T follicular helper cell (primary cell): ENCODE measurements at places on chromosomes 16 and 17.
A peak's percentile ranks its signal among the peaks of the same experiment; 100 is the strongest.

DNA sequence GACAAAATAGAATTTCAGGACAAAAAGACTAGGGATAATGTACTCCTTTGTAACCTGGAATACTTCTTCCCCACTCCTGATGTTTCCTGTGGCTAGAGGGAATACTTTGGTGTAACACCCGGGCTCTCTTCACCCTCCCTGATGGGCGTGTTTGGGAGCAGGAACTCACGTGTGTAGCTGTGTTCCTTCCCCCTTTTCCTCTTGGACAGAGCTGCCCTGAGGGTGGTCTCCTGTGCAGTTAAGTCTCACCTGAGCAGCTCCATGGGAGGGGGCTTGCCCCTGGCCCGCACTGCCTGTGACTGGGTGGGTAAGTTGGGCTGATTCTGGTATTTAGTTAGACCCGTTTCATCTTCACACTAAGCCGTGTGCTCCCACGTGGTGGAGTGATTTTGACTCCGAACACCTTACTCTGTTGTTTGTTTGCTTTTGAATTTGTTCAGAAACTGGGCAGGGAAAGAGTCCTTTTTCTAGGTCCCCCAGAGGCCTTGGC lies 87.9 kb downstream of the OR1D5 start:
- DNase-seq, result no peak

DNA sequence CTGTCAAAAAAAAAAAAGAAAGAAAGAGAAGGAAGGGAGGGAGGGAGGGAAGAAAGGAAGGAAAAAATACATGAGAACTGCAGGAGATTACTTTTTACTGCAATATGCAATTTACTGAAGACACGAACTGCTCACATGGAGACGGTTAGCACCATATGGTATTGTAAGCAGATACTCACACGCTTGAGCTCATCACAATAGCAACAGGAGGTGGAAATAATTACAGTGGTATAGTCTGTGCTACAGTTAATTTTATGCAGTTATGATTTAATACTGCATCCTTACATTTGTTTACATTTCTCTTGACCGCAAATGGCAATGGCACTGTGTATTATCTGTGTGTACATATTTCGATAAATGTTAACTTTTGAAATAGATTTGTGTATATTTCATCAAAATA lies 21.4 kb upstream of the SLC46A1 start:
- DNase-seq, result no peak

DNA sequence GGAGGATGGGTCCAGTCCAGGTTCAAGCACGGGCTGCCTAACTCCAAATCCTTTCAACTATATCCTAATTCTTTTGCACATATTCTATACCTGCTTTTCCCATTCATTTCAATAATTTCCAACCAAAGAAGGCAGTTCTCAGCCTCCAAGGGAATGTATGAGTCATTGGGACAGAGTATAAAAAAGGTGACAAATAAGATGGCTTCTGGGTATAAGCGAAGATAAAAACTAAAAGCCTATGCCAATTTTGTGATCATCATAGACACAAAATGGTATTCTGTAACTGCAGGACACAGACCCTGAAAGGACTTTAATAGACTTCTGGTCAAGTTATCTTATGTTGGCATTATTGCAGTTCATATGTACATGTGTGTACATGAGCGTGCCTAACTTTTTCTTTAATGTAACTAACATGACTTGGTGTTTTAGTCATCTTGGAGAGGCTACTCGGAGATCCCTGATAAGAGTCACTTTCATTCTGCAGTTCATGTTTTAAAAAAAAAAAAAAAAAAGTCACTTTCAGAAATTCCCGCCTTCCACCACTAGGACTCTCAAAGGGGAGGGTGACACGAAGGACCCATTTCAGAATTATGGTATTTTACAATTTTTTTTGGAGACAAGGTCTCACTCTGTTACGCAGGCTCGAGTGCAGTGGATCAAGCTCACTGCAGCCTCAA lies 17.3 kb downstream of the COG1 start:
- no peak for DNase-seq

DNA sequence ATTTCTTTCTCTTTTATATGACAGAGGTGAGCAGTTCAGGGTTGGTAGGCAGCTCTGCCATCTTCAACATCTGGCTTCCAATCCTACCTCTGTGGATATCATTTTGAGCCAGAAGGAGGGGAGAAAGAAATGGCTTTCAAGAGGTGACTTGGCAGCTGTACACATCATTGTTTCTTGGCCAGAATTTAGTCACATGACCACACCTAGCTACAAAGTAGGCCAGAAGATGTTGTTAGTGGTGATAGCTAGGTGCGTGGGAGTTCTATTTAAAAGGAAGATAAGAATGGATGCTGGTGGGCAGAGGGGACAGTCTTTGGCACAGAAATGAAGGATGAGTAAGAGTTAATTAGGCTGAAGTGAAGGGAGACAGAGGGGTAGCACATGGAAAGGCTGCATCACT lies 29.2 kb upstream of the MPHOSPH6 start:
- DNase-seq, result no peak

GRCh38 chr17:51016099-51016498 lies 104.6 kb downstream of the SPAG9 start:
- DNase-seq, result no peak

GRCh38 chr17:35795007-35795870 lies at the start of gene MMP28:
Gene MMP28, minus strand, starts transcription at chr17:35795641. Its CDS starts 264 bp downstream, at chr17:35795377.
- DNase-seq, result peak; percentile 5

DNA sequence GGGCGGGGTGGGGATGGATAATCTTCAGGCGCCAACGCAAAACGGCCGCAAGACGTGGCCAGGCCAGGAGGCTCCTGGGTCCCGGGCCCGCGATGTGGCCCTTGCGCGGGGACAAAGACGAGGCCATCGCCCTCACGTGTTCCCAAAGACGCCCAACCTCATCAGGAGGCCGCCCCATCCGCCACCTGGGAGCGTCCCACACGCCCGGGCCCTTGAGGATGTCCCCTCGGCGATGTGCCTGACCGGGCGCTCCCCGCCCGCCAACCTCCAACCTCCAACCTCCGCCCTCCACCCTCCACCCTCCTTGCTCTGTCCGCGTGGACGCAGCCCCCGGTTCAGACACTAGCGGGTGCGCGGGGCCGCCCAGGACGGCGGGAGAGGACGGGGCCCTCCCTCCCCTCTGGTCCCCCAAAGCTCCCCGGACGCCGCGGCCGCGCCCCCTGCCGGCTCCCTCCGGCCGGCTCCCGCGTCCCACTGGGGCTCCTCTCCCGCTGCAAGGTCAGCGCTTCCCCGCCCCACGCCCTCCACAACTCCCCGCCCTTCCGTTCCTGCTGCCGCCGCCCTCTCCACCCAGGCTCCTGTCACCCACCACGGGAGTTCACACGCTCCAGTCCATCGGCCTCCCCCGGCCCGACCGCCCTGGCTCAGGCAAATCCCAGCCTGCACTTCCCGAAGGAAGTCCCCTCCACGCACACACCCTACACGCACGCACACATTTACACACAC lies 250.8 kb upstream of the RPL38 start:
- DNase-seq, result no peak

DNA sequence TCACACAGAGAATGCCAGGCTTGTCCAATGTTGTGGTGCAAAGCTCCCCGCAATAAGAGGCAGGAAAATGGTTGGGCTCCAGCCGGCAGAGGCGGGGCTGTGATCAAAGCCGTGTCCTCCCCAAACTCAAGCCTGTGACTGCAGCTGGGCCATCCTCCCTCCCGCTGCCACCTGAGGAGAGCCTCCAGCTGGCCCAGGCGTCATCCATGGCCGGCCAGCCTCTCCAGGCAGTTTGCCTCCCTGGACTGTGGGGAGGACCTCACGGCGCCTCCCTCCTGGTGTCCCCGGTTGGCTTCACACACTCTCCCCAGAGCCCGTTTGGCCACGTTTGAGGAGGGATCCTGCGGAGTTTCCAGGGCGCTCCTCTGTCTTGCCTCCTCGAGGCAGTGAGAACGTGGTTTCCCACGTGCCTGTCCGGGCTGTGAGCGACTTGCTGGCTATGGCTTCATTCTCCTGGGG lies 134.1 kb downstream of the IRF8 start:
- no peak for DNase-seq

DNA sequence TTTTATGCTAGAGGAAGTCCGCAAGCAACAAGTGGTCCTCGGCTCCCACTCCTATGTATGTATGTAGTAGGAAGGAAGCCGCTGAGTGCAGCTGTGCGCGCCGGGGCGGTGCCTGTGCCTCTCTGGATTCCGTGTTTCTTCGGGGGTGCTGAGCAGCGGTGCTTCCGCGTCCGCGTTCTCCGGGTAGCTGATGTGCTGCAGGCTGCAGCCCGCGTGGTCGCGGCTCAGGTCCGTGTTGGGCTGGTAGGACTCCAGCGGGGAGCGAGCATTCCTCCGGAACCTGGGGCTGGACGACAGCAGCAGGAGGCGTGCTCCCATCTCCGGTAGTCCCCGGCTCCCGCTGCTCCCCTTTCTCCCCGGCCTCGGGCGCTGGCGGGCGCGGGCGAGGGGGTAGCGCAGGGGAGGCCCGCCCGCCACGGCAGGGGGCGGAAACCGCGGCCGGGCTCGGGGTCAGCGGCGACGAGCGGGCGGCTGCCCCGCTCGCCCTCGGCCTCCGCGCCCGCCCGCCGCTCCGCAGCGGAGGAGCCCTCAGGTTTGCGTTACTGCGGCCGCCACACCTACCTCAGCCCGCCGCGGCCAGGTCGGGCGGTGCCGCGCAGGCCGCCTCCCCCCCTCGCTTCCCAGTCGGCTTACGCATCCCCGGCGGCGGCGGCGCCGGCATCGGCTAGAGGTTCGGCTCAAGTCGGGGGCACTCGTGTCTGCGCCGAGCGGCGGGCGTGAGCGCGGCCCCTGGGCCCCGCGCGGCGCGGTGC lies 487 bp downstream of the C17orf67 start:
- DNase-seq, result peak; percentile 57

GRCh38 chr16:48745541-48745940 lies 135.6 kb upstream of the N4BP1 start:
- no peak for DNase-seq

GRCh38 chr17:13462146-13462545 lies 139.6 kb downstream of the HS3ST3A1 start:
- no peak for DNase-seq

GRCh38 chr17:40471846-40472732 lies 28.8 kb downstream of the IGFBP4 start:
- no peak for DNase-seq

DNA sequence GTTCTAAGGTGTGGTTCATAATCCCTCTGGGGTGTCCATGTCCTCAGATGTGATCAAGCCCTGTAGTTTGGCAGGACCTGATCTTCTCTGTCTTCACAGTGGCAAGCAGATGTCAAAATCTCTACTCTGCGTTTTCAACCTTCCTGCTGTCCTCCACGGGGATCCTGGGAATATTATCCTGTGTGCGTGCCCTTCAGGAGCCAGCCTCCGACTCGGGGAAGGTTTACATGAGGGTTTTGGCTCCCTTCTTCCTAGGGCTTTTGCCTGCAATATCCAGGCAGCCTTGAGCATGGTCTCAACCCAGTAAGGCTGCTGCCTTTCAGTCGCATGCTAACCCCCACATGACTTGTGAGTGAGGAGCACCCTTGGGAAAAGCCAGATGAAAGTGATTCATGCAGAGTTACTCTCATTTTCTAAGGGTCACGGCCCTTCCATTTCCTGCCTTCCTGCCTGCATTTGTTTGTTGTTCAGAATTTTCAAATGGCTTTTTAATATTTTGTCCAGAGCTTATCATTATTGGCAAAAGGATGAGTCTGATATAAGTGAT lies 202.2 kb upstream of the CHMP6 start:
- no peak for DNase-seq

DNA sequence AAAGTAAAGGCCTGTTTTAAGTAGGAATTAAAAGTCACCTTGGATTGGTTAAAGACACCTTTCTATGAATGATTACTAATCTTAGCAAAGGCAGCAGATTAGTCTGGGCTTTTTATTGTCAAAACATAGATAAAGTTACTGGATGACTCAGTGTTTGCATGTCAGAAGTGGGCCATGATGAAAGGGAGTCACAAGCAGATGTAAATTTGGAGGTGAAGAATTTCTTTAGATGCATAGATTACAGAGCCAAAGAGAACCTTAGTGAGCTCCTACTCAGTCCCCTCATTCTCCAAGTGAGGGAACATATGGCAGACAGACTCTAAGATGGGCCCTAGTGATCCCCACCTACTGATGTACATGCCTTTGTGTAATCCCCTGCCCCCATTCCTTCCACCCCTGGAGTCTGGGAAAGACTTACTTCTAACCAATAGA lies 124.5 kb downstream of the HS3ST3A1 start:
- no peak for DNase-seq
